T-helper 22 cell (primary cell): ENCODE measurements at places on chromosomes 7 and 10.

- no peak for DNase-seq
Measured at GRCh38 chr10:96249264-96249663, 22.1 kb downstream of the BLNK start.

DNA sequence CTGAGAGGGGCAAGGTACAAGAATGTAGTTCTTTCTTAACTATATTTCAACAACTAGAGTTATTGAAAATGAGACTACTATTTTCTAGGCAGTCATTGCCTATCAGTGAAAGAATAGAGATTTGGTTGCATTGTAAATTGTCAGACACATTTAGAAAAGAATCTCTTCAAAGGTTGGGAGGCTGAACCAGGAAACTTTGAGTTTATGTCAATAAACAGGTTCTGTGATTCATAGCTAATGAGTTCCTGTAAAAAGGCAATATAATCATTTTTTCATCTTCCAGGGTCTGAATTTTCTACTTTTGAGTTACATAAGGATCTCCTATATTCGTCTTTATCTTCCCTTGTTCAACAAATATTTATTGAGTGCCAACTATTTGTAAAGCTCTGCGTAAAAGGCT lies 47.1 kb downstream of the MAGI2 start:
- no peak for DNase-seq

DNA sequence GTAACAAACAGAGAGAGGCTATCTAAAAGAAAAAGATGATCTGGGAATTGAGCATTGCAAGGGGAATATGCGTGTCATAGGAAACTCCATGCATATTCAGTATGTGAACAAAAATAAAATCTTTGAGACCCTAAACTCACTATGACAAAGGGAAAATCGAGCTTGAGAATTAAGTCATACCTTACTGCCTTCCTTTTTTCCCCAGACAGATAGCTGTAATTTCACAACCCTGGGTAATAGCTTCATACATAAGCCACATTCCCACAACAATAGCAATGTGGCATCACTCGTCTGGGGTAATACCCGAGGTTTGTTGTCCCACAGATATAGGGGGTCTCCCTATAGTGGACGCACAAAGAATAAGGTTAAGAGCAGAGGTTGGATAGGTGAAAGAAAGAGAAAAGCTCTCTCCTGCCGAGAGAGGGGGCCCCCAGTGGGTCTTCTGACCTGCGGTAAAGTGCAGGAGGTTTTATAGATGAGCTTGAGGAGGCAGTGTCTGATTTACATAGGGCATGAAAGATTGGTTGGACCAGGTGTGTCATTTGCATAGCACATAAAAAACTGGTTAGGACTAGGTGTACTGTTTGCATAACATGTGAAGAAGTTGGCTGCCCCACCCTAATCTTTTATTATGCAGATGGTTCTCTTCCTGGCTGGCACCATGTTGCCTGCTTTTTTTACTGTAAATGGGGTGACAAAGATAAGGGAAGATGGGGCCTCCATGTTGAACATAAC lies 11.6 kb downstream of the CYP3A43 start:
- DNase-seq, result no peak

- DNase-seq, result no peak
Measured at GRCh38 chr7:42964849-42965805, 33.0 kb downstream of the MRPL32 start.

DNA sequence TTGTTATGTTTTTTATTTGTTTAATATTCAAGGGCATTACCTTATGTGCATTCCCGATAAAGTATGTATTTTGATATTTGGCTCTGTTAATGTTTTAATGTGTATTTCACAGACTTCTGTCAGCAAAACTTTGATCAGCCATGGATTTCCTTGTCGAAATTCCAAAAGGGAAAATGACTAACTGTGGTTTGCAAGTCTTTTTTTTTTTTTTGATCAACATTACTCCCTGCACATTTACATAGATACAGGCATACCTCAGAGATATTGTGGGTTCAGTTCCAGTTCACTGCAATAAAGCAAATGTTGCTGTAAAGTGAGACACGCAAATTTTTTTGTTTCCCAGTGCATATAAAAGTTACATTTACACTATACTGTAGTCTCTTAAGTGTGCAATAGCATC lies 351.9 kb downstream of the CXCL12 start:
- no peak for DNase-seq

- DNase-seq, result no peak
Measured at GRCh38 chr7:106072715-106073091, 39.4 kb downstream of the SYPL1 start.

DNA sequence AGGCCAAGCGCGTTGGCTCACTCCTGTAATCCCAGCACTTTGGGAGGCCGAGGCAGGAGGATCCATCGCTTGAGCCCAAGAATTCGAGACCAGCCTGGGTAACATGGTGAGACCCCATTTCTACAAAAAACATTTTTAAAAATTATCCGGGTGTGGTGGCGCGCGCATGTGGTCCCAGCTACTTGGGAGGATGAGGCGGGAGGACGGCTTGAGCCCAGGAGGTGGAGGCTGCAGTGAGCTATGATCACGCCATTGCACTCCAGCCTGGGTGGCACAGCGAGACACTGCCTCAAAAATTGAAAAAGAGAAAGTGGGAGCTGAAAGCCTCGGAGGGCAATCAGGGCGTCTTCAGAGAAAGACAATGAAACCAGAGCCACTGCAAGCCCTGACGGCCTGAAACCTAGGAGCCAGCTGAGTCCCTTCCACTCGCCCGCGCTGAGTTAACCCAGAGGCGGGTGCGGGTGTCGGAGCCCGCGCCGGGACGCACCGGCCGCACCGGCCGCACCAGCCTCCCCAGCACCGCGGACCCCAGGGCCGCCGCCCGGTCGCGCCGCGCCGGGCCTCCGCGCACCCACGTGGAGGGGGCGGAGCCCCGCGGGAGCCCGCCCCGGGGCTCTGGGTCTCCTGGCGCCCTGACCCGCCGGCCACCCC lies 22.4 kb downstream of the ZFAND2A start:
- DNase-seq, result no peak

DNA sequence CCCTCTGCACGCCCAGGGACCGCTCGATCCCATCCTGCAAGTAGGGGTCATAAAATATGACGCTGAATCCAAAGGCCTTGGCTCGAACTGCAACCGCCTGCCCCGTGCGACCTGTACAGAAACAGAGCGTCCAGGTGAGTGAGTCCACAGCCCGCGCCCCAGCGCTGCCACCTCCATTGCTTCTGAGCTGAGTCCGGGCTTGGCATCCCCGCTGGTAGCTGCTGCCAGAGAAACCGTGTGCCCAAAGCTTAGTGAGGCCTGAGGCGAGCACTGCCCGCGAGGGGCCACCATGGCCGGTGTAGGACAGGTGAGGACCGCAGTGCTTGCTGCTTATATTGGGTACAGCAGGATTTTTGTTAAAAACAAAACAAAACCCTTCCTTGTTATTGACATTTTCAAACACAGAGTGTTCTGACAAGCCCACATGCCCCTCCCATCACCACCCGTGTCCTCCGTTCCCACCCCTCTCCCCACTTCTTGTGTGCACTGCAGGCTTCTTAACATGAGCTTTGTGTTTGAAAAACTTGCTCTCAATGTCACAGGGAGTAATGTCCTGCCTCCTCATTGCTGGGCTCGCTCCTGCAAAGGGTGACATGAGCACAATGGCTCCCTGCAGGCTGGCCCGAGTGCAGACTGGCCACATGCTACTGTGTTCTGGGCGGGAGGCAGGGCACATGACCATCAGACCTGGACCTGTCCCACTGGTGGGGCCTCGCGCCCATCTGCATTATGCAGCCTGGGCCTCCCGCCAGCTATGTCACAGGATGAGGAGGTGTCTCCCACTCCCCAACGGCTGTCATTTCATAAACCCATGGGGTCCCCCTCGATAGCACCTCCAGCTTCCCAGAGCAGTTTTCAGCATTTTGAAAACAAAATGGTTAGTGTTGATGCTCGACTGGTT lies 52.9 kb downstream of the ZRANB1 start:
- no peak for DNase-seq

GRCh38 chr10:13047529-13048206 lies 46.2 kb upstream of the CCDC3 start:
- DNase-seq, result no peak

DNA sequence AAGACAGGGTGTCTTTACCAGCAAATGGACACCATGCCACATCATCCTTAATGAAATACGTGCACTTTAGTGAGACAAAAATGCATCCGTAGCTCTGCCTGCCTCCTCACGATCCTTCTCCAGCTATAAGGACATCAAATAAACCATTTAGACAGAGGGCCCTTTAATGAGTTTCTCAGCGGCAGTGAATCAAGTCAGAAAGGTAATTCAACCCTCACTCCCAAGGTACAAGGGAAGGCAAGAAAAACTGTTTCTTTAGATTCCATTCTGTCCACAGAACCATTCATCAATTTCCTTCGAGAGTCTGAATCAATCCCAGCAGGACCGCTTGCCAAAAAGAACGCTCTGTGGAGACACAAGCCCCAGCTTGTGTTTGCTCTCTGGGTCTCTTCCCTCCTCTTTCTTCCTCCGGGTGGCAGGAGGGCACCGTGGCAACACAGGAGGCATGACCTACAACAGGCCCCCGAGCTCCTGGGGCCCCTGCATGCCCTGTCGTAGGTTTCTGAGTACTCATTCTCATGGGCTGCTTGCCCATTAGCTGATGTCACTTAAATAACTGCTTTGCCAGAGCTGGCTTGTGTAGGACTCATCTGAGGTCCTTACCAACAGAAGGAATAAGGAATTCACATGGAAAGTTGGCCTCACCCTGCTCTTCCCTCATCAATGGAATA lies 297.8 kb upstream of the PRKCQ start:
- DNase-seq, result no peak
